RKO (cell line): ENCODE measurements at places on chromosomes 11 and 22.

DNA sequence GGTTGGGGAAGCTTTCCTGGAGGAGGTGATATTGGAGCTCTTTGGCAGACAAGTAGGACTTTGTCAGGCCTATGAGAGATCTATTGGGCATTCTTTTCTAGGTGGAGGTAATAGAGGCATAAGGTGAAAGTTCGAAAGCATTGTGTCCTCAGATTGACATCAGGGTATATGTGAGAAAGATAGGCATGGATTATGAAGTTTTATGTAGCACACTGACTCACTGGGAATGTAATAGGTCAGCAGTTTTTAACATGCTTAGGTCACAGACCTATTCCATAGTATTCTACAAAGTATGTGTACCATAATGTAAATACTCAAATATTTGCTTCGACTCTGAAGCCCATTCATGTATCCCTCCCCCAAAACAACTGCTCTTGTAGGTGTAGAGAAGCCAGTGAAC lies 11.8 kb downstream of the HIKESHI start:
- no peak for DNase-seq

DNA sequence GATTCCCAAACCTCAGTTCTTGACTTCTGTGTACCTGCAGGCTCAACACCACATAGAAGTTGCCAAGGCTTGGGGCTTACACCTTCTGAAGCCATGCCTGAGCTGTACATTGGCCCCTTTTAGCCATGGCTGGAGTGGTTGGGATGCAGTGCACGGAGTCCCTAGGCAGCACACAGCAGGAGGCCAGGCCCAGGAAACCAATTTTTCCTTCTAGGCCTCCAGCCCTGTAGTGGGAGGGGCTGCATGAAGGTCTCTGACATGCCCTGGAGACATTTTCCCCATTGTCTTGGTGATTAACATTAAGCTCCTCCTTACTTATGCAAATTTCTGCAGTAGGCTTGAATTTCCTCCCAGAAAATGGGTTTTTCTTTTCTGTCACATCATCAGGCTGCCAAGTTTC lies 94.6 kb downstream of the DEPDC5 start:
- DNase-seq = no peak

DNA sequence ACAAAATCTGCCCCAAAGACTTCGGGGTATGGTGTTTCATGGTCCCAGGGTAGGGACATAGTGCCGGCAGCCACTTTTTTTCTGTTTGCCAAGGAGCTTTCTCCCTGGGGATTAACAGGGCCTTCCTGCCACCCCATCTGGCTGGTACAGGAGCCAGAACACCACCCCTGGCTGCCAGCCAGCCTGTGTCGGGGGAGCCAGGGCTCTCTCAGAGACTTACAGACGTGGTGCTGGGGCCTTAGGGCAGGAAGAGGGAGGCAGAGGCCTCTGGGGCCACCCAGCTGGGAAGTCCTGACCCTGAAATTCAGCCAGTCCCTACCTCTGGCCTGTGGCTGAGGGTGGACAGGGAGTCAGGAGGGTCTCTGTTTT lies 52.4 kb upstream of the CDON start:
- no peak for DNase-seq

DNA sequence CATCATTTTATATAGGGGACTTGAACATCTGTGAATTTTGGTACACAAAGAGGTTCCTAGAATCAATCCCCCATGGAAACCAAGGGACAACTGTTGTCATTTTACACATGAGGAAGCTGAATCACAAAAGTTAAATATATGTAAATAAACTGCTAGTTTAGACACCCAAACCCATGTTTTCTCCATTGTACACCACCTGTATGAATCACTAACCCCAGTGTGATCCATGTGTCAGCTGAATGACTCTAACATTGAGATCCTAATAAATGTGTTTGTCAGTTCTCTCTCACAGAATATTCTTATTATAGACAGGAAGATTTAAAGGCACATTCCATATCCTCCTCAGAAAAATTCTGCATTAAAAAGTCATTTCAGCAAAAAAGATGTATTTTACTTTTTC lies 83.3 kb downstream of the ATG16L2 start:
- DNase-seq = peak; percentile 19

DNA sequence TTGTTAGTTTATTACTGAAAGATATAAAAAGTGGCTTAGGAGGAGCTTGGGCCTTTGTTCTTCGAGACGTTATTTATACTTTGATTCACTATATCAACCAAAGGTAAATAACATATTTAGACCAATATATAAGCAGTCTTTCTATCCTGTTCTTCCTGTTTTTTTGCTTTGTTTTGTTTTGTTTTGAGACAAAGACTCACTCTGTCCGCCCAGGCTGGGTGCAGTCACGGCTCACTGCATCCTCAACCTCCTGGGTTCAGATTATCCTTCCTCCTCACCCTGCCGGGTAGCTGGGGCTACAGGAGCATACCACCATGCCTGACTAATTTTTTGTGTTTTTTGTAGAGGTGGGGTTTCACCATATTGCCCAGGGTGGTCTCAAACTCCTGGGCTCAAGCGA lies 66.8 kb downstream of the ATM start:
- DNase-seq = no peak

- DNase-seq = no peak
These were observed 200.2 kb upstream of the MTMR2 start for GRCh38 chr11:96124155-96124554.

DNA sequence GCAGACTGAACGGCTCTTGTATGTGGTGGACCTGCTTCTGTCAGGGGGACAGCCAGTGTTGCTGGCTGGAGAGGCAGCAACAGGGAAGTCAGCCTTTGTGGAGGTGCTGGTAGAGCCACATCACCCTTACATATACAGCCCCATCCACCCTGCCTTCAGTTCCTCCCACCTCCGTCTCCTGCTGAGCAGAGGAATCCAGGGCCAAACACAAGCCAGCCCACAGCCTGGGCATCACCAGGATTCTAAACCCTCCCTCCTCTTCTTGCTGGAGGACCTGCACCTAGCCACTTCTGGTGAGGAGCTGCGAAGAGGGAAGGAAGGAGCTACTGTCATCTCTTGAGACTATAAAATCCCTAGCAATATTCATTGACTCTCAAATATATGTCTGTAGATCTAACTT lies 51.6 kb downstream of the DNHD1 start:
- no peak for DNase-seq

DNA sequence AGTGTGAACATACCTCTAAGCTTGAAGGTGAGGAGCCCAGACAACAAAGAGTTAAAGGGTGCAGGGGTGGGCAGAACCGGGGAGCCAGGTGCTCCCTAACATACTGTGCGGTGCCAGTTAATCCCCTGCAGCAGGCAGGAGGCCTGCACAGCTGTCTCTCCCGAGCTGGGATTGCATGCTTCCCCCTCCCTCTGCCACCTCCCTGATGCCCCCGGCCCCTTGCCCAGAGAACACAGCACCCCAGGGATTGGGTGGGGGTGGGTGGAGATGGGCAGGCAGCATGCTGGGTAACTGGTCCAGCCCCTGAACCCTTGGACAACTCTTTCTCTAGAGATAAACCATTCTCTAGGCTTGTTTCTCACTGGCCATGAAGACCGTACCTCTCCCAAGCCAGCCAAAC lies 67.7 kb upstream of the MYOD1 start:
- DNase-seq = no peak

GRCh38 chr11:65170058-65170534 lies at the start of gene SPDYC:
TSS of gene SPDYC (plus strand) at chr11:65170233. CDS start at chr11:65171358, 1,125 bp downstream.
- DNase-seq = no peak

DNA sequence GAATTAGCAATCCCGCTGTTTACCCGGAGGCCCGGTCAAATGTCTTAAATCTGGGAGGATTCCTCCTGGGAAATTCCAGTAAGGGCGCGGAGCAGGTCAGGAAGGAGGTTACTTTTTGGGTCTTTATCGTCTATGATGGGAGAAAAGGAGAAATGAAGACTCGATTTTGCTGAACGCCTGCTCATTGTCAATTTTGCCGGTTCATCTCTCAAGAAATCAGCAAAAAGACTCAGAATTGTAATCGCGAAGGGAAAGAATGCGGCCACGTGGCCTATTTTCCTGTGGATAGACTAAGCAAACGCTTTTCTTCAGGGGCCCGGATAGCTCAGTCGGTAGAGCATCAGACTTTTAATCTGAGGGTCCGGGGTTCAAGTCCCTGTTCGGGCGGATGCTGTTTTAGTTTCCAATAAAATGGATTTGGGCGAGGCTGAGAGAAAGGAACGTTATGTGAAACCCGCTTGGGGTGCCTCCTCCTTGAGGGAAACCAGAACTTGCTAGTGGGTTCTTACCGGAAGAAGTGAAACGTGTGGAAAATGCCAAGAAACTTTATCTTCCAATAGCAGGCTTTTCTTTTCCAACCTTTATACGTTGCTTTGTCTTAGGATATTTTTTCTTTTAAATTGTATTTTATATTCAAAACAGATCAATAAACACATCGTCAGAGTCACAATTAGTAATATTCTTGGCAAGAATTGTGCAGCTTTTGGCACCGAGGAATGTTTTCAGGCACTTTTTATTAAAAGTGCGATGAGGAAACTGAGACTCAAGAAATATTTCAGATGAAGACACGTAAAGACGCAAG lies 45.0 kb downstream of the OR4D9 start:
- peak; percentile 87 for DNase-seq

- DNase-seq = no peak
These were observed 8.4 kb upstream of the KCNQ1OT1 start for GRCh38 chr11:2708151-2708581.

DNA sequence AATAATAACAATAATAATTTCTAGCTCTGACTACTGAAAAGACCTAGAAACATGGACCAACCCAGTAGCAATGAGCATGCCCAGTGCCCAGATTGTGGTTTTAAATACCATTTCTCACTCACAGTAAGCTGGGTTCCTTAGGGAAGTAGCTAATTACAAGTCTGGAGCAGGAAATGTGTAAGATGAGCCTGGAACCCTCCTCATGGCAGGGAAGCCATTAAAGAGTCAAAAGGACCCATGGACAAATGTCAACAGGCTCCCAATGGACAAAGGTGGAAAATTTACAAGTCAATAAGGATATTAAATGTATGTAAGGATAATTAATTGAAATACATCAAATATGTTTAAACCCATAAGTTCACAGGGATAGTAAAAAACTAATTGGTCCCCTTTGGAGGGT lies 10.6 kb upstream of the CSNK2A3 start:
- no peak for DNase-seq

DNA sequence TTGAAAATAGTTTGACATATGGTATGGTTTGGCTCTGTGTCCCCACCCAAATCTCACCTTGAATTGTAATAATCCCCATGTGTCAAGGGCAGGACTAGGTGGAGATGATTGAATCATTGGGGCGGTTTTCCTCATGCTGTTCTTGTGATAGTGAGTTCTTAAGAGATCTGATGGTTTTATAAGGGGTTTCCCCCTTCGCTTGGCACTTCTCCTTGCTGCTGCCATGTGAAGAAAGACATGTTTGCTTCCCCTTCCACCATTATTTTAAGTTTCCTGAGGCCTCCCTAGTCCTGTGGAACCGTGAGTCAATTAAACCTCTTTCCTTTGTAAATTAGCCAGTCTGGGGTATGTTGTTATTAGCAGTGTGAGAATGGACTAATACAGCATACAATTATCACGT lies 7.7 kb downstream of the KCTD21 start:
- DNase-seq = no peak

DNA sequence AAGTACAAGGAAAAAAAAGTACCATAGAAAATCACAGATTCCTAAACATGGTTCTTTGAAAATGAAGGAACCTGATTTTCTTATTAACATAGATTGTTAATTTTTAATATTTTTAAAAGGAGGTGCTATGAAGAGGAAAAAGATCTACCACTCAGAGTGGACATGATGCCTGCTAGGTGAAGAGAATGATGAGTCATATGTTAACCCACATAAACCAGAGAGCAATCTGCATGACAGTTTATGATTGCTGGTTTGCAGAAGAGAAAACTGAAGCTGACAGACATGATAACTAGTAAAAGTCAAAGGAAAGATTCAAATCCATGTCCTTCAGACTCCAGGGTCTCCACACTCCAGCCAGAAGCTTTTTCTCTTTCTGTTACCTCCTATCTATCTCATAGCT lies 1231.7 kb downstream of the LRRC4C start:
- no peak for DNase-seq

GRCh38 chr11:61277186-61278000 lies 17.7 kb downstream of the VWCE start:
- DNase-seq = no peak

- DNase-seq = no peak
These were observed 39.6 kb downstream of the GALNT18 start for GRCh38 chr11:11582011-11582701.

- DNase-seq = no peak
These were observed 36.6 kb upstream of the GRAMD4 start for GRCh38 chr22:46583571-46583970.

GRCh38 chr22:35089139-35089538 lies 23.2 kb downstream of the ISX start:
- no peak for DNase-seq

- DNase-seq = no peak
These were observed 36.2 kb upstream of the EIF3D start for GRCh38 chr22:36565159-36565507.

- DNase-seq = peak; percentile 52
These were observed 9.1 kb downstream of the PRR33 start for GRCh38 chr11:1882265-1883238.

GRCh38 chr22:43308060-43308830 lies 34.9 kb downstream of the SCUBE1 start:
- no peak for DNase-seq

- DNase-seq = no peak
These were observed 29.5 kb downstream of the TMEM123 start for GRCh38 chr11:102422817-102423712.

DNA sequence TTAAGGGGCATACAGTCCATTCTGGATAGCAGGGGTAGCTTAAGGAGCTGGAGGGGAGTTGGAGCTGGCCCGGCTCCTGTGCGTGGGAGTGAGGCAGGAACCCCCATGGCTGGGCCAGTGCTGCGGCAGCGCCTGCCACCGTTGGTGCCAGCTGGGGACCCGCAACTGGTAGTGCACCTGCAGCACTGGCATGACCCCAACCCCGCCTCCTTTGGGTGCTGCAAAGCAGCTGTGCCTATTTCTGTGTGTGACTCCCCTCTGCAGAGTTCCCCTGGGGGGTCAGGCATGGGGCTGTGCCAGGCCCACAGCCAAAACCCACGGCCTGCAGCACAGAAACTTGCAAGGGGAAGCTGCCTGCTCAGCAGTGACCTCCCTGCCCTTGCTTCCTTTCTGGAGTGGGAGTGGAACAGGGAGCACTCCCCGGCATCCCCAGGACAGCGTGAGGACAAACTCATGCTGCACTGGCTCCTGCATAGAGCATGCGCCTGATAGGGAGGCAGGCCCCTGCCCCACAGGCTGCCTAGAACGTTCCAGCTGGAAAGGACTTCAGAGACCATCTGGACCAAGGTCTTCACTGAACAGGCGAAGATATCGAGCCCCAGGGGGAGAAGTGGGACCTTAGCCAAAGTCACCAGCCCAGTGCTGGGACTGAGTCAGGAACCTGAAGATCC lies 26.2 kb upstream of the RAB1B start:
- no peak for DNase-seq

- DNase-seq = no peak
These were observed 25.5 kb upstream of the SHISAL1 start for GRCh38 chr22:44338177-44338810.
